Fibroblast of skin of right quadriceps (primary cell): ENCODE measurements at places on chromosomes 16 and 17.

DNA sequence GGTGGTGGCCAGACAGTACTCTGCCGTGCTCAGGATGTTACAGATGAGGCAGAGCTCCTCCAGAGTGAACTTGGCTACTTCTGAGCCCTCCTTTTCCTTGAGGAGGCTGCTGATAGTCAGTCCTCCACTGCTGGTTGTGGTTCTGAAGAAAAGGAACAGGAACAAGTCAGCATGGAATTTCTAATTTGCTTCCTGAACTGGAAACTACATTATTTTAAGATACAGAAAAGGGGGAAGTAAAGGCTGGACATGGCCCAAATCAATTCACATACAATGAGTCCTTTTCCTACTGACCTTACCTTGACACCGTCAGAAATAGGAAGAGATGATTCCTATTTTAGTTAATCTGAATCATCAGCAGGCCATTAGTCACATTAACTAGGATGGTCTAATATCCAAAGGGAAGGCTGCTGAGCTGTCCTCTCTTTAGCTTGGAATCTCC, 154.2 kb downstream of the VPS53 start:
- DNase-seq: peak; percentile 71

GRCh38 chr17:11598274-11599221, at the start of gene DNAH9:
DNAH9 (plus strand) TSS chr17:11598470; CDS start chr17:11598499, 29 bp downstream.
- DNase-seq: peak; percentile 70

DNA sequence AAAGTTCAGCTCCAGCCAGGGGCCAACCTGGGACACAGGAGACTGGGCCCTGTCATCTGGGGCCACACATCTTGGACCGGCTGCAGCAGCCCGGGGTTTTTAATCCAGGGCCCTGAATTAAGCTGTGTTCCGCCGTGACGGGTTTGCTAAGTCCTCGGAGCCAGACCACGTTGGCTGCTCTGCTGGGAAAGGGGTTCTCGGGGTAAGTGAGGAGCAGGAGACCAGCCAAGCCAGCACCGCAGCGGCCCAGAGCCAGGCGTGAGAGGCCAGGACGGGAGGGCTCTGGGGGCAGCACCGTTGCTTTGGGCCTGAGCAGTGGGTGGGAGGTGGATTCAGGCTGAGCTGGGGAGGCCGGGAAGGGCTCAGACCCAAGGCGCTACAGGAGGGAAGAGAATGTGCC, 31.3 kb upstream of the CBX4 start:
- no peak for DNase-seq

DNA sequence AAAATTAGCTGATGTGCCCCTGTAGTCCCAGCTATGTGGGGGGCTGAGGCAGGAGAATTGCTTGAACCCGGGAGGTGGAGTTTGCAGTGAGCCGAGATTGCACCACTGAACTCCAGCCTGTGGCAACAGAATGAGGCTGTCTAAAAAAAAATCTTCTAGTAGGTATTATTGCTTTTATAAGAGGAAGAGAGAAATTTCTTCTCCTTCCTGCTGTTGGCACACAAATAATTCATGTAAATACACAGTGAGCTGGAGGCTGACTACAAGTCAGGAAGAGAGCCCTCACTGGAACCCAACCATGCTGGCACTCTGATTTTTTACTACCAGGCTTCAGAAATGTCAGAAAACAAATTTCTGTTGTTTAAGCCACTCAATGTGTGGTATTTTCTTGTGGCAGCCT, 6.7 kb downstream of the PRDM7 start:
- no peak for DNase-seq

DNA sequence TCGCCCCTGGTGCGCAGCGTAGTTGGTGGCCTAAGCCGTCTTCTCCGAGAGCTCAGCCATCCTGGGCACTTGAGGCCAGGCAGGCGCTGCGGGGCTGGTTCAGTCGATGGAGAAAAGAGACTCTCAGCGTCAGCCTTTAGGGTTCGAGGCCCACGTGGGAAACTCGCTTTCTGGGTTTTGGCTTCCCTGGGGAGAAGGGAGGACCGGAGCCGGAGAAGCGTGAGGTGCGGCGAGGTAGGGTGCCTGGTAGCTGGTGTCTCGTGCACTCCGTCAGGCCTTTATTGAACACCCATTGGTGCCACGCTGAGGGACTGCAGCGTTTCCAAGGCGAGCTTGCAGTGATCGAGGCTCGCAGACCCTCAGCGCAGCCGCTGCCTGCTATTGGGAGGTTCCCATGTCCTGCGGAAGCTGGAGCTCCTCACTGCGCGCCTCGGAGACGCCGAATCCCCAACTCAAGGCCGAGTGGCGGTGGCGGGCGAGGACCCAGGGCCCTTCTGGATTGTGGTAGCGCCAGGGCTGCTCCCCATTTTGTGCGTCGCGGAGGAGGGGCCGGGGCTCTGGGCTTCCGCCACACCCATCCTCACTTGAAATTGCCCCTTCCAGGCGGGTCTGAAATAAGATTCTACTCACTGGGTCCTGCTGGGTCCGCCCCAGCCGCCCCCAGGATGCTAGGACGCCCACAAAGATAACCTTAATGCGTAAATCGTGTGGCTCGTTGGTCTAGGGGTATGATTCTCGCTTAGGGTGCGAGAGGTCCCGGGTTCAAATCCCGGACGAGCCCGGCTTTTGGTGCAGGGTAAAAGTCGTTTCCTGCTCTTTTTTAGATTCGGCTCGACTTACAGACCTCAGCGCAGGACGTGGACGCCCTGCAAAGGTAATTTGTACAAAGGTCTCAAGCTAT, 1.2 kb downstream of the OR1F1 start:
- DNase-seq: peak; percentile 75

DNA sequence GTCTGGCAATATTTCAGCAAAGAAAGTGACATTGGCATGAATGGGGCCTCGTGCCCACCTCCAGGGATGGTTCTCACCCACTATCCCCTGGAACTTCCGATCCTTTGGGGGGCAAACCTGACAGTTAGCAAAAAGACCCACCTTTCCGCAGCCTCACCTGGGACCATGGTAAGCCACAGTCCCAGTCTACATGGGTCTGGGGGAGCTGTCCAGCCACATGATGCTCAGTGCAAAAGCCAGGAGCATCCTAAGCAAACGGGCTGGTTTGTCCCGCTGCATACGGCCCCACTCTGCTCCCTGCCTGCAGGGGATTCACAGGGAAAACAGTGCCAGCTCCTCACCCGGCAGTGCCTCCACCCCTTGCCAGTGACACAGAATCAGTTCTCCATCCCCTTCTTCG, 19.3 kb downstream of the AIPL1 start:
- DNase-seq: no peak

DNA sequence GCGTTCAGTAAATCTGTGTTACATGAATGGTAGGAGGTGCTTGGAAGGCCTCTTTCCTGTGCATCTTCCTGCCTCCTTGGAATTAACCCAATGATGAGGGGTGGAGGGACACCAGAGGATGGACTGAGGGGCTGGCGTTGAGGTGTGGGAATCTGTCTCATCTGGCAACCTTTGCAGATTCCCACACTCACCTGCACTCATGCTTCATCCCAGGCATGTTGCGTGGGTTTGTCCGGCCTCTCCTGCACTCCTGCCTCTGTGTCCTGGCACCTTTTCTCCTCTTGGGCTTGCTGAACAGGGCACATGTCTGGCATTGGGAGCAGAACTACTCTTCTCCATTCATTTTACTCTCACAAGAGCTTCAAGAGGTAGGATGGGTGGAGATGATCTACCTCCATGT, 3.1 kb upstream of the IGFBP4 start:
- DNase-seq: no peak

GRCh38 chr16:67336648-67337047, 10.0 kb downstream of the LRRC36 start:
- no peak for DNase-seq

DNA sequence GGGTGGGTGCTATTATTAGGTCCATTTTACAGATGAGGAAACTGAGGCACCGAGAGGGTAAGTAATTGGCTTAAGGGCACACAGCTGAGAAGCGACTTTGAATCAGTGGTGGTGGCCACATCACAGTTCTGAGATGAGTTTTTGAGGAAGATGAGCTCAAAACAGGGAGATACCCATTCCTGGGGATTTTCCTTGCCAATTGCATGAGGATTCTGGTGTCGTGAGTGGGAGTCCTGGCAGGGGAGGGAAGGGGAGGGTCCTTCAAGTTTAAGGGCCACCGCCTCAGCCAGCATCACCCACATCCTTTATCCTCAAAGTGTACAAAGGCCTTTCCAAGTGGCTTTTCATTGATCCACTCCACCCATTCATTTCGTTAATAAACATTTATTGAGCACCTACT, 45.3 kb downstream of the IL21R start:
- no peak for DNase-seq
